ENCODE measurements at places on chromosomes 12 and 14.

GRCh38 chr14:69117020-69117767 lies 35.7 kb downstream of the DCAF5 start:
- no peak for DNase-seq

GRCh38 chr14:86305058-86305457 lies 775.1 kb downstream of the FLRT2 start:
- DNase-seq = no peak

GRCh38 chr12:110270125-110270962 lies 10.7 kb upstream of the ATP2A2 start:
- DNase-seq = peak; percentile 70

DNA sequence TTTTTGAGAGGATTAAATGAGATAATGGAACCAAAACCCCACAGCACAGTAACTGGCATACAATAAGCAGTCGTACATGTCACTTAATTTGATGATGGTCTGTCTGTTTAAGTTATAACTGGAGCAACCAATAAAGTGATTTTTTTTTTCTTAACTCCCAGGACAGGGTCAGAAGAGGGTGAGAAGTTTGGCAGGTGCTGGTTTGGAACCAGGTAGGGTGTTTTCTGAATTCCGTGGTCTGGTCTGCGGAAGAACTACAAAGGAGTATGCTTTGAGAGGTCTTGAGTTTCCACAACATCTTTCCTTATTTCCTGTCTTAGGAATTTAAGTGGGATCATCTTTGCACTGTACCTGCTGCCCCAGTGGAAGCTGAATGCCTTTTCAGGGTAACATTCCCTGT lies 111.7 kb downstream of the SLC8A3 start:
- no peak for DNase-seq

GRCh38 chr14:60532442-60532841 lies 23.5 kb downstream of the SIX6 start:
- DNase-seq = no peak

- DNase-seq = peak; percentile 78
Measured at GRCh38 chr12:112347581-112347982, 34.6 kb downstream of the HECTD4 start.

DNA sequence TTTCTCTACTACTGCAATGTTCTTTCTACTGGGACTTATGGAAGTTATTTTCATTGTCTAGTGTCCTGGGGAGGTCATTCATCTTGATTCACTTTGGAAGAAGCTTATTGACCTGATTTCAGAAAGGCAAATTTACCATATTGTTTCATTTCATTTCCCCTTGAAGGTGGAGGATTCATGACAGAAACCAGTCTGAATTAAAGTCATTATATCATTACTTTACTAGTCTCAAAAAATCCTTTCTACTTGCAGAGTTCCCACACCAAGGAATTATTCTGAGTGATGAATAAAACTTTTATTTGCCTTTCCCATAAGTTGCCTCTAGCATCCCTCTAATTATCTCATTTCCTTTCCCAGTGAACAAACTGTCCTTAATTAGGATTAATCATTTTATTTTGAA lies 163.8 kb downstream of the RASSF9 start:
- DNase-seq = no peak

DNA sequence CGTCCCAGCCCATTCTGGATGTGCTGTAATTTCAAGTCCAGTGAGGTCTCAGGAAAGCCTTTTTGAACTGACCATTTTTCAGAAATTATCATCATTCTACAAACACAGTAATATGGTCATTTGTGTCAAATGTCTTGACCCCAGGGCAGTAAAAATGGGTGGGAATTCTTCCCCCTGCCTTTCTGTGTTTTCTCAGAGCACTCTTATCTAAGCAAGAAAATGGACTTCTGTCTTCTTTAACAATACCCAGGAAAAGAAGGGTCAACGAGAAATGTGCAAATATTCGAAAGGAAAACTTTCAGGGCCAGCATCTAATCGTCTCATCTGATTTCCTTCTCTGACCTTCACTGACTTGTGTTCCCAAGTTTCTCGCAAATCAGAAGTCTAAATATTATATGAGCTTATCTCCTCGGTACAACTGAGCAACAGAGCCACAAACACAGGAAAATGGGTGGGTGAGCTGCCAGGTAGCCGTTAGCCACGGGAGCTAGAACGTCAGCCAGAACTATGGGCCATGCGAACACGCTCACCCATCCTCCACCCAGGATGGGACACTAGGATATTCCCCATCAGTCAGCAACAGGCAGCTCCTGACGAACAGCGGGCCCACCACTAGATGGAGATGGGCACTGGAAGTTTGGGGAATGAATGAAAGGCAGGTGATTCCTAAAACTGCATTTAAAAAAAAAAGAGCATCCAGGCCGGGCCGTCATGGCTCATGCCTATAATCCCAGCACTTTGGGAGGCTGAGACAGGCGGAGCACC lies 57.1 kb downstream of the VWF start:
- no peak for DNase-seq

DNA sequence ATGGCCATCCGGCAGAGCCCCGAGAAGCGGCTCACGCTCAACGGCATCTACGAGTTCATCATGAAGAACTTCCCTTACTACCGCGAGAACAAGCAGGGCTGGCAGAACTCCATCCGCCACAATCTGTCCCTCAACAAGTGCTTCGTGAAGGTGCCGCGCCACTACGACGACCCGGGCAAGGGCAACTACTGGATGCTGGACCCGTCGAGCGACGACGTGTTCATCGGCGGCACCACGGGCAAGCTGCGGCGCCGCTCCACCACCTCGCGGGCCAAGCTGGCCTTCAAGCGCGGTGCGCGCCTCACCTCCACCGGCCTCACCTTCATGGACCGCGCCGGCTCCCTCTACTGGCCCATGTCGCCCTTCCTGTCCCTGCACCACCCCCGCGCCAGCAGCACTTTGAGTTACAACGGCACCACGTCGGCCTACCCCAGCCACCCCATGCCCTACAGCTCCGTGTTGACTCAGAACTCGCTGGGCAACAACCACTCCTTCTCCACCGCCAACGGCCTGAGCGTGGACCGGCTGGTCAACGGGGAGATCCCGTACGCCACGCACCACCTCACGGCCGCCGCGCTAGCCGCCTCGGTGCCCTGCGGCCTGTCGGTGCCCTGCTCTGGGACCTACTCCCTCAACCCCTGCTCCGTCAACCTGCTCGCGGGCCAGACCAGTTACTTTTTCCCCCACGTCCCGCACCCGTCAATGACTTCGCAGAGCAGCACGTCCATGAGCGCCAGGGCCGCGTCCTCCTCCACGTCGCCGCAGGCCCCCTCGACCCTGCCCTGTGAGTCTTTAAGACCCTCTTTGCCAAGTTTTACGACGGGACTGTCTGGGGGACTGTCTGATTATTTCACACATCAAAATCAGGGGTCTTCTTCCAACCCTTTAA lies 1.5 kb downstream of the FOXG1 start:
- DNase-seq = no peak

GRCh38 chr12:20006871-20007730 lies 361.2 kb upstream of the PDE3A start:
- peak; percentile 73 for DNase-seq

- DNase-seq = peak; percentile 31
Measured at GRCh38 chr12:105032703-105033357, 46.7 kb downstream of the NOPCHAP1 start.

- DNase-seq = no peak
Measured at GRCh38 chr12:21384261-21384660, 11.6 kb downstream of the IAPP start.

DNA sequence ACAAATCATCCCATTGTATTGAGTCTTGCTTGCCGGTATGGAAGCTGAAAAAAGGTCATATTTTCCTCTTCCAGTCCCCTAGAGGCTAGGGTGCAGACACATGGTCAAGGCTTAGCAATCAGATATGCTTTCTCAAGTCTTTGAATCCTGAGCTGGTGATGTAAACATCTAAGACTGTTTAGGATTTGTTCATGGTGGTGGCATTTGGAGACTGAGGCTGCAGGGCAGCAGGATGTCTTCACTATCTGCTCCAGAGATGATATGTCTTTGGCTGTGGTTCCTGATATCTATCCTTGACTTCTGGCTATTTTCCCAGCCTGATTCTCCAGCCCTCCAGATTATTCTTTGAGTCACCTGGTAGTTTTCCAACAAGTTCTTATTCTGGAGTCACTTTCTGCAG lies 50.5 kb upstream of the DACT1 start:
- DNase-seq = peak; percentile 97

- peak; percentile 33 for DNase-seq
Measured at GRCh38 chr12:89544681-89545184, 18.9 kb upstream of the POC1B start.

- peak; percentile 29 for DNase-seq
Measured at GRCh38 chr14:88613552-88614010, 50.7 kb downstream of the ZC3H14 start.

- peak; percentile 40 for DNase-seq
Measured at GRCh38 chr12:117724543-117724942, 244.2 kb downstream of the KSR2 start.

GRCh38 chr12:124740691-124741137 lies 123.0 kb downstream of the SCARB1 start:
- no peak for DNase-seq

DNA sequence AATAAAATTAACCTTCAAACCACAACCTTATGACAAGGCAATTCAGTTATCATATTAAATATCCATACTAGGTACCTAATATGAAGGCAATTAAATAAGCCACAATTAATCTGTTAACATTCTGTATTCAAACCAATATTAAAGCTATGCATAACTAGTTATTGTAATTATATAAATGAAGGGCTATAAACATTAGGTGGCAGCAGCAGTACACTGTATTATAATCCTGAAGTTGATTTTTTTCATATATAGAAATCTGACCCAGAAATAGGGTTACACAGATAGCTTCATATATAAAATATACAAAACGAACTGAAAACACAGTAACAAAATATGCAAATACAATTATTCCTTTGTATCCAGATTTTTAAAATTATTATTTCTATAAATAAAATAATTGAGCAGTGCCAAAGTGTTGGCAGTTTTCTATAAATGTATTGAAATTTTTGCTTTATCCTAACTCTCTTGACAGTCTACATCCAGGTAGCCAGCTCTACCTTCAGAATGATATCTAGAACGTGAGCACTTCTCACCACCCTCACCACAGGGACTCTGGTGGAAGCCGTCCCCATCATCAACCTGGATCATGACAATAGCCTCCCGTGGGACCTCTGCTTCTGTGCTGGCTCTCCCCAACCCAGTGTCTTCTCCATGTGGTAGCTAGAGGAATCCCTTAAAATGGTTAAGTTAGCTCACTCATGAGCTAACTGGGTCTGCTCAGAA lies 136.2 kb downstream of the MED13L start:
- DNase-seq = no peak

GRCh38 chr14:42173206-42173605 lies 566.5 kb downstream of the LRFN5 start:
- no peak for DNase-seq

All from AG10803 (cell line).